ENCODE measurements at places on chromosomes 1 and 21. TPM values are rescaled to one million over a fixed set of nuclear protein-coding genes. Genes with fewer than 3 reads are reported as not detected.

- DNase-seq: no peak
Observed at GRCh38 chr1:1005774-1006304, 5.9 kb upstream of the HES4 start.

GRCh38 chr1:156228501-156228900 lies 13.5 kb upstream of the BGLAP start:
- no peak for DNase-seq

The CELA2A gene
- 0.59 TPM for polyA plus RNA-seq

The SH2D1B gene
- 0.14 TPM for polyA plus RNA-seq

DNA sequence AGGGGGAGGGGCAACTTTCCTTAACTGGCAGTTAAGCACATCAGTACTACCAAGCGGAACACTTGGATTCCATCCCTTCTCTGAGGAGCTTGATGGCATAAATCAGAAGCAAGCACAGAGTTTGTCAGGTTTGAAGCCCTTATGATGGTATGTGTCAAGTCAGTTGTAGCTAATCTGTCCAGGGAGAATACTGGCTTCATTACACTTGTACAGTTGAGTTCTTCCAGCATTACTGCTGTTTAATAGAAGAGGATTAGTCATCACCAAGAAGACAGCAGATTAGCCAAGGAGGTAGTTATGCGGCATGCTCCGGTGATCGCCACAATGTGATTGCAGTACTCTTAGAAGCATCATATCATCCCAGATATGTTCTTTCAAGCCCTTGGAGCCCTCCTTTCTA lies 2.1 kb upstream of the TDRD5 start:
- DNase-seq: no peak

GRCh38 chr1:241518476-241519307 lies 863 bp downstream of the FH start:
- DNase-seq: no peak

DNA sequence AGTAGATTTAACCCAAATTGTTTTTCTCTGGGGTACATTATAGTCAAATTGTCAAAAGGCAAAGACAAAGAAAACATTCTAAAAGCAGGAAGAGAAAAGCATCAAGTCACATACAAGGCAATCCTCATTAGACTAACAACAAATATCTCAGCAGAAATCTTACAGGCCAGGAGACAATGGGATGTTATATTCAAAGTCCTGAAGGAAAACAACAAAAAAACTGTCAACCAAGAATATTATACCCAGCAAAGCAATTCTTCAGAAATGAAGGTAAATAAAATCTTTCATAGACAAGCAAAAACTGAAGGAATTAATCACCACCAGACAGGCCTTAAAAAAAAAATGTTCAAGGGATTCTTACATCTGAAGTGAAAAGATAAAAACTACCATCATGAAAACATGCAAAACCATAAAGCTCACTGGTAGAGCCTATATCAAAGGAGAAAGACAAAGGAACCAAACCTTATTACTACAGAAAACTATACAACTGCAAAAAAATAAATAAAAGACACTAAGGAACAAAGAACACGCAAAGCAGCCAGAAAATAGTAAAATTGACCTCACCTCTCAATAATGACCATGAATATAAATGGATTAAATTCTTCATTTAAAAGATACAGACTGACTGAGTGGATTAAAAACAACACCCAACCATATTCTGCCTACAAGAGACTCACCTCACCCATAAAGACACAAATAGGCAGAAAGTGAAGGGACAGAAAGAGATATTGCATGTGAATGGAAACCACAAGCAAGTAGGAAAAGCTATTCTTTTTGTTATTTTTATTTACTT lies 113.8 kb upstream of the ZC3H11B start:
- DNase-seq: no peak

GRCh38 chr1:24409535-24409934 lies 4.0 kb downstream of the STPG1 start:
- no peak for DNase-seq

- DNase-seq: no peak
Observed at GRCh38 chr1:21233490-21233889, 56.8 kb downstream of the ECE1 start.

GRCh38 chr1:185853739-185854138 lies 119.5 kb downstream of the HMCN1 start:
- DNase-seq: no peak

The NUDT4B gene
- 1.6 TPM for polyA plus RNA-seq

DNA sequence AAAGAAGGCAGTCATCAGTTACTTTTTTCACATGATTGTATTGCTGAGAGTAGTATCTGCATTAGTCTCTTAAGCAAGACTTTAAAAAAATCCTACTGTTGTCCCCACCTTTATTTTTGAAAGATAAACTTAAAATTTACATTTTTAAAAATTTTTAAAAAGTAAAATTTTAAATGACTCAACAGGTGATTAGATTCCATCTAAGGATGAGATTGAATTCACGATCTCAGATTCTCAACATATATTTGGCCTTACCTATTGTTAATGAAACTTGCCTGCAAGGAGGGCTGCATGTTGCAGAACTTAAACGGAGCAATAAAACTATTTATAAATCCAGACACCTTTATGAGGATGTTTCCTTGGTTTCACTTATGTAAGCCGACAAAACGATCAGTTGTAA lies 75.2 kb downstream of the OLFML2B start:
- no peak for DNase-seq

- DNase-seq: no peak
Observed at GRCh38 chr1:56859287-56859686, 4.7 kb downstream of the C8A start.

GRCh38 chr1:121538943-121539575 lies 354.3 kb downstream of the SRGAP2C start:
- DNase-seq: no peak

The GBP3 gene
- polyA plus RNA-seq: 10.9 TPM

The LCE3E gene
- polyA plus RNA-seq: not detected

- DNase-seq: peak; percentile 39
Observed at GRCh38 chr1:200665861-200666260, 3.8 kb downstream of the DDX59 start.

GRCh38 chr1:162133566-162133965 lies 64.1 kb downstream of the NOS1AP start:
- no peak for DNase-seq

DNA sequence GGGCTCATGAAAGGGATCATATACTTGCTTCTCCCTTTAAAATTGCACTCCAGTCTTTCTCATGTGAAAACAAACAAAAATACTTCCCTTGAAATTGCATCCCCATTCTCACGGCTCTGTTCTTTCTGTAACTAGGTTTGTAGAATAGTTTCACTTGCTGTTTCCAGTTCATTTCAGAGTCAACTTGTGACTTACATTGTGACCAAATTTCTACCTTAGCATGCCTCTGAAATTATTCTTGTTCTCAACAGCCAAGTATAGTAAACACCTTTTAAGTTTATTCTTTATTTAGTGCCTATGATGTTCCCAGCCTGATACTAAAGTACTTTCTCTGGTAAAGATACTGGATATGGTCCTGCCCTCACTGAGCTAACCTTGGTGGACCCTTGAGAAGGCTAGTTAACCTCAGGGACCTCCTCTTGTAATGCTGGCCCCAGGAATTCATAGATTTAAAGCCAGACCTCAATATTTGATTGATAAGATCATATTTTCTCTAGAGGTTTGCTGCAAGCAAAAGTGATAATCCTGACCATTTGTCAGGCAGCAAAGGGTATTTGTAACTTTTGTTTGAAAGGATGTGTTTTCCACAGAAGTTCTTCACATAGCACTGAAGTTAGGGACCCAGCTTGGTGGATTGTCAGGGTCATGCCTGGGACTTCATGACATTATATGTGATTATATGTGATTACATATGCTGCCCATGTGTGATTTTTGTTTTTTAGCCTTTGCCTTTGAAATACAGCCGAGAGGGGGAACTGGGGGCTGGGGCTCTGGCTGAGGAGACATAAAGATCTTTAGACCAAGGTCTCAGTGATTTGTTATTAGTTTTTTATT lies 29.6 kb downstream of the VANGL2 start:
- DNase-seq: no peak

- no peak for DNase-seq
Observed at GRCh38 chr21:41170442-41170841, 2.5 kb downstream of the BACE2 start.

DNA sequence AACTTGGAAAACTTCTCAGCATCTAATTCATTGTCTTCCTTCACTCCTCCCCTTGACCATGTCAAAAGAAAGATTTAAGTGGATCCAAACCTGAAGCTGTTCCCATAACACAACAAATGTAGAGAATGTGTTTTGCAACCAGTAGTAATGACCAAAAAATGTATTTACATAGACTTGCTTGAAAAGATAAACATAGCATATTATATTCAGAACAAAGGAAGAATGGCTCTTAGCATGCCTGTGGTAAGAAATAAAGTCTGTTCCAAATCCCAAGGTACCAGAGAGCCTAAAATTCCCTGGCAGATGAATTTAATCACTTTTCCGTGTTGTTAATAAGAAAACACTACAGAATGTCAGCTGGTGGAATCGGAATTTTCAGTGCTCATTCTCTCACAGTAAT lies 36.8 kb downstream of the FMO3 start:
- DNase-seq: no peak

The ATP6V1G3 gene
- polyA plus RNA-seq: 3.1 TPM

DNA sequence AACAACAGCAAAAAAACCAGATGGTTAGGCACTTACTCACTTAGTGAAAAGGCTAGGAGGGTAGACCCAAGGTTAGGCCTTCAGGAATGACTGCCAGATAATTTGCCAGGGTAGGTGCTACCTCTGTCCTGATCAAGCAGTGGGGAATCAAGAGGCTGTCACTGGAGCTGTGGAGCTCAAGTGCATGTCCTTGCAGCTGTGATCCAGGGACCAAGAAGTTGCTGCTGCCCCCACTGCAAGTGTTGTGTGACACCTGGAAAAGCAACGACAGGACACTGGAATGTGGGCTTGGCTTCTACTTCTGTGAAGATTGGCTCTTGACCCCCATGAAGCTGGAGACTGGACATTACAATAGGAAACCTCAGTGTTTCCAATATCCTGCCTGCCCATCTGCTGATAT lies 72.1 kb downstream of the PEX14 start:
- no peak for DNase-seq

DNA sequence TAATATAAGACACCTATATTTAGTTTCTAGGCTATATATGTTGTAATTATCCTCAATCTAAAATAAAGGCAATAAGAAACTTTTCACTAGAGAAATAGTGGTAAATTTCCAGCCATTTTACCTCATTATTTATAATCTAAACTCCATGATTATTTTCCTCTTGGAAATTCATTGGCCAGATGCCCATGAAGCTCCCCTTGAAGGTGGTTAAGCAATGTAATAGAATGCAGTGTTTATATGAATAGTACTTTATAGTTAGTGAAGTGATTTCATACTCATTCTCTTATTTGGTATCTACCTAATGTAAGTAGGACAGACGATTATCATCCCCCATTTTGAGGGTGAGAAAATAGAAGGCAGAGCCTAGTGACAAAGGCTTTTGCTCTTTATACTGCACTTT lies 26.5 kb downstream of the NFYC start:
- no peak for DNase-seq

DNA sequence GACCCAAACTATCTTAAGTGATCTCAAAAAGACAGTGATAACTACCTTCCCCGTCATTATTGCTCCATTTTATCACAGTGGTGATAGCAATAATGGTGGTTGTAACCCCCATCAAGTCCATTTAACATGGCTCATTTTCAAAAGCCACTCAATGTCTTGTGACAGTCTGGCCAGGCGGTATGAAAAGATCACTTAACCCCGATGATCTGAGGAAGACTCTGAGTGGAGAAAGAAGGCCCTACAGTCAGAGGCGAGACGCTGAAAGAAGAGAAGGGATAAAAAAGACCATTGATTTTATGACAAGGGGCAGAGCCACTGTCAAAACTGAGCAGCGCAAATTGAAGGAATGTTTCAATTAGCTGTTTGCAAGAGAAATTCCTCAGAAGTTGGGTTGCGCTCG lies 417.2 kb upstream of the PBX1 start:
- no peak for DNase-seq

The ADCY10 gene
- polyA plus RNA-seq: 0.70 TPM

GRCh38 chr1:7630378-7630777 lies 140.7 kb upstream of the VAMP3 start:
- DNase-seq: no peak

The PCP4 gene
- 10.2 TPM for polyA plus RNA-seq

DNA sequence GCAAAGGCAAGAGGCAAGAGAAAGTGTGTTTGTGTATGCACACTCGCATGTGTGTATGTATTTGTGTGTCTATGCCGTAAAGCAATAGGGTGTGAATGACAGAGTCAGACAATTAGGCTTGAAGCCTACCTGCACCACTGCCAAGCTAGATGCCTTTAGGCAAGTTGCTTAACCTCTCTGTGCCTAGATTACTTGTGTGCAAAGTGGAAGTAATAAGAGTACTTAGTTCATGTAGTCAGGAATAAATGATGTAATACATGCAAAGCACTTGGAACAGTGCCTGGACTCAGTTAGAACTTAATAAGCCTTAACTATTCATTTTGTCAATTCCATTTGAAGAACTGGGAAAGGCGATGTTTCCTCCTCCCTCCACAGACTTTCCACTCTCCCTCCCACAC lies 31.7 kb downstream of the LAMB3 start:
- DNase-seq: no peak

The KCNK2 gene
- 2.6 TPM for polyA plus RNA-seq

The YBX1 gene
- polyA plus RNA-seq: 628 TPM

DNA sequence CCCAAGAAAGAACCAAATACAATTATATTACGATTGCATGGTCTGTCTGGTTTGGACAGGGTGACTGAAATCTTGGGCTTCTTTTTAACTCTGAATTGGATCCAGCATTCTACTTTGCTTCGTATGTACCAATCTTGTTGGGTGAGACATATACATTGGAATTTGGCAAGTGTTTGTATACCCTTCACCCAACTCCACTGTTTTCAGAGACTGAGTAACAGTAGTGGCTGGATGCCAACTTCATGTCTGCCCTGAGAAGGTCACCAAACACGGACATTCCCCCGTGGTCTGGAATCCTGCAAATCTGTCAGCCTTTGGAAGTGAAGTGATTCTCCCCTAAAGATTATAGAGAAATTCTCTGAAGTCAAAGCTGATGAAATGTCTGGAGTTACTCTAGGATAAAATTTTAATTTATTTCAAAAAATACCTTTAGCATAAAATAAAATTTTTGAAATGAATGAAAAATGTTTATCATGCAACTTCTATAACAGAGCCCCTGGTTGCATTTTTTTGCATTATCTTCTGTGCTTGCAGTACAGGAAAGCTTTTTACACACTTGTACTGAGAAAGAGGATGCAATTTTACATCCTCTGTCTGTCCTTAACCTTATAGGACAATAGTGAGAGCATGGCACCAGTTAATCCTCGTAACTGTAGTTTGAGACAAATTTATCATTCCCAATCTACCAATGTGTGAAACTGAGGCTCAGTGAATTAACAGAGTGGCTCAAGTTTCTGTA lies 201.8 kb downstream of the DISC1 start:
- DNase-seq: no peak

- peak; percentile 71 for DNase-seq
Observed at GRCh38 chr1:168342572-168343280, 62.0 kb downstream of the TBX19 start.

The FAM72C gene
- 1.6 TPM for polyA plus RNA-seq

The SYCP1 gene
- not detected for polyA plus RNA-seq

- DNase-seq: peak; percentile 19
Observed at GRCh38 chr1:89454845-89455521, 69.6 kb upstream of the LRRC8B start.

GRCh38 chr1:62391369-62391971 lies 45.4 kb upstream of the USP1 start:
- DNase-seq: no peak

The PLA2G2D gene
- polyA plus RNA-seq: 0.04 TPM

GRCh38 chr1:52323731-52324130 lies 42.3 kb downstream of the CC2D1B start:
- DNase-seq: no peak
